Cerebellum (tissue), 4 donors: ENCODE measurements at places on chromosomes 3 and 15.
A peak's percentile ranks its signal among the peaks of the same experiment; 100 is the strongest.

DNA sequence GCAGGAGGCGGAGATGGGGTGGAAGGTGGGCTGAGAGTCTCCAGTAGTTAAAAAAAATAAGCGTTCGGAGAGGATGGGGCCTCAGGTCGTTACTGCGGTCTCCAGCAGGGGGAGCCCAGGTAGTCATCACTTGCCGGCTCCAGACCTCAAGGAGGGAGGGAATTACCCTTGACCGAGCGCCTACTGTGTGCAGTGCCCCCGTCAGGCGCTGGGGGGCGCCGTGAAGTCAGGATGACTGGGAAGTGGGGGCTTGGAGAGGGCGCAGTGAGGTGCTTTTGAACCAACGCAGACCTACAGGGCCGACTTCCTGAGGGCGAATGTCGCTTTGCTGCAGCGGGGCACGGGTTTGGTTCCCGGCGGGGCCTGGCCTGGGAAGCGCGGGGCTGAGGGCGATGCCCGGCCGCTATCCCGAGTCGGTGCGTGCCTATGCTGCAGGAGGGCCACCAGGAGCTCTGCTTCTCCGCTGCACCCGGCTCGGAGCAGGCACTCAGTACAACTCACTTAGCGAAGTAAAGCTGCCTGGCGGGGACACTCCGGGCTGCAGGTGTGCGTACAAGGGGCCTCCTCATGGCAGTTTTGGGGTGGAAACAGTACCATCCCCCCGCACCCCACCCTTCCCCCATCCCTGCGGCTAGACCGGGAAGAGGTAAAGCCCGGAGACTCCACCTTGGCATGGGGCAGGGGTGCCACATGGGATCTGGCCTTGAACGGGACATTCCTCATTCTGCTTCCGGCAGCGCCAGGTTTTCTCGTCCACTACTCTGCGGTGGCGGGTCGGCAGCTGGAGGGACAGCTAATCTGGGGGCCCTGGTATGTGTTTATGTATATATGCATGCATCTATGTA is 79.8 kb downstream of the RHCG start:
- DNase-seq = peak; percentile 75

GRCh38 chr3:14516738-14517345 is 23.3 kb downstream of the GRIP2 start:
- DNase-seq = no peak

GRCh38 chr3:148206446-148206845 is 491.3 kb upstream of the AGTR1 start:
- DNase-seq = no peak

DNA sequence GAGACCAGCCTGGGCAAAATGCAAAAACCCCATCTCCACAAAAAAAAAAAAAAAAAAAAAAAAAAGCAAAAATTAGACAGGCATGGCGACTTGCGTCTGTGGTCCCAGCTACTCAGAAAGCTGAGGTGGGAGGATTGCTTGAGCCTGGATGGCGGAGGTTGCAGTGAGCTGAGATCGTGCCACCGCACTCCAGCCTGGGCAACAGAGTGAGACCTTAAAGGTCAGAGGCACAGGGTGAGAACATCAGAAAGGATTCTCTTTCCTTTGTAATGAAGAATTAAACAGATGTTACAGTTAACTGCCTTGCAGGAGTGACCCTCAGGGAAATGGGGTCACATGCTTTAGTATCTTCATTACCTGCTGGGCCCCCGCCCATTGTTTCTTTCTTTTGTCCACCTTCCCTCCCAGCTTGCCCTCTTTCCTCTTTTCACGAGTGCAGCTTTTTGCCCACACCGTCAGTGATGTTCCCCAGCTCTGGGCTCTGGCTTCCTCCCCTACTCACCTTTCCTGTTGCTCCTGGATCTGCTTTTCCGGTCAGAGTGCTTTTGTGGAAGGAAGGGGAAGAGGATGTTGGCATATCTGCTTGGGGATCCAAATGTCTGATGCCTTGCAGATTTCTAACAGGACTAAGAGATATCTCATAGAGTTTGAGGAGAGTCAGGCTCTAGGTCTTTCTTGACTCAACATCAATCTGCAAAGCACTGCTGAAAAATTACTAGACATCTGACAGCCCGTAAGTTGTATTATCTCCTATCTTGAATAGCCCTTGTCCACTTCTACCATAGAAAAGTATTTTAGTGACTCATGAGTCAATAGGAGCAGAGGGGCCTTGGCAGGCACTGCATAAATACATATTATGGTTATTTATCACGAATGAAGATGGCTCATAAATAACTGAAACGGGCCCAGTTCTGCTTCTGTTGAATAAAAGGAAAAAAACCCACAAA is 35.6 kb upstream of the NDUFB4 start:
- DNase-seq = no peak

GRCh38 chr3:197023241-197023997 is 6.2 kb downstream of the MELTF start:
- DNase-seq = no peak

- peak; percentile 54 for DNase-seq
Observed at GRCh38 chr15:78195735-78196201, 38.6 kb downstream of the ACSBG1 start.

DNA sequence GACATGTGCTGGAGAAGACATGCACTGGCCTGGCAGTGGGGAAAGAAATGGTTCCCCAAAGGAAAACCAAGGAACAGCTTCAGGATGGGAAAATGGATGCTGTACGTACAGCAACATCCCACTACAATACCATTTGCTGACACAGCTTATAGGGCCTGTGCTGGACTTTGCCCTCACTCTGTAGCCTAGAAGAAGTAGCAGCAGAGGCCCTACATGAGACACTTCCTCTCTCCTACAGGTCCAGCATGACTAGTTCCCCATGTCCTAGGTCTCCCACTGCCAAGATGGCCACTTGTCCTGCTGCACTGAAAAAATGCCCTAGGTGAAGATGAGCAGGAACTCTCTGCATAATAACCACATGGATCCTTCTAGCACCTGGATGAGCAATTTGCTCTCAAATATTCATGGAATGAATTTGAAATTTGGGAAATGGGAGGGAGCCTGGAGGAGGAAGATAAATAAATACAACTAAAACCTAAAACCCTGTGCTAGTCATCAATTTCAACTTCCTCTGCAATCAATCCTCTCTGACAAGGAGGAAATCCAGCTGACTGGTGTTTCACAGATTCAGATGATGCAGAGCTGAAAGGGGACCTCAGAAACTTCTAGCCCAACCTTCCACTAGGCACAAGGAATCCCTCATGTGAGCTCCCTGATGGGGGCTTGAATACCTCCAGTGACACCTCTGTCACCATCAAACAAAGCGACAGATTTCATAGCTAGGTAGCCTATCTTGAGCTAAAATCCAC is 514.3 kb upstream of the PPP2R3A start:
- no peak for DNase-seq

GRCh38 chr15:73784291-73784690 is 31.1 kb upstream of the INSYN1 start:
- DNase-seq = no peak

DNA sequence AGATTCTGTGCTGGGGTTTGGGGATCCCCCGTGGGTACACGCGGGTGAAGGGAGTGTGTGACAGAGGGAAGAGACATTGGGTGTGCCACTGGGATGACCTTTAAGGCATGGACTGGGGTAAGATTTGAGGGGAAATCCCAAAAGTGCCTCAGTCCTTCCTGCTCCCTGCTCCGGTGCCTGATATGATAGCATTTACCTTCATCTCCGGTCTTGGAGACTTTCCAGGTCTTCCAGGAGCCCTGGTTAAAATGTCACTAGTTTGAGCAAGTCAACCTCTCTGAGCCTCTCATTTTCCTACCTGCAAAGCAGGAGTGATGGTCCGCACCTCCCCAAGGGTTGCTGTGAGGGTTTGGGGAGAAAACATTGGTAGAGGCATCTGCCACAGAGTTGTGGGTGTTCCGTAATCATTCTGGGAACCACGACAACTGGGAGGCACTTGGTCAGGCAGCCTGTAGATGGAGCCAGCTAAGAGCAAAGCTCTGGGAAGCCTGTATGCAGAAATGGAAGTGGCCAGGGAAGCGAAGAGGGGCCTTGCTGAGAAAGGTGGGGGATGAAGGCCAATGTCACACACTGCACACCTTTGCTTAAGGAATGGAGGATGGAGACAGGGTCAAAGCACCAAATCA is 33.9 kb upstream of the KIF23 start:
- no peak for DNase-seq

GRCh38 chr3:188905547-188905946 is 266.2 kb upstream of the TPRG1 start:
- no peak for DNase-seq

- no peak for DNase-seq
Observed at GRCh38 chr3:196493292-196493691, 10.3 kb downstream of the RNF168 start.

DNA sequence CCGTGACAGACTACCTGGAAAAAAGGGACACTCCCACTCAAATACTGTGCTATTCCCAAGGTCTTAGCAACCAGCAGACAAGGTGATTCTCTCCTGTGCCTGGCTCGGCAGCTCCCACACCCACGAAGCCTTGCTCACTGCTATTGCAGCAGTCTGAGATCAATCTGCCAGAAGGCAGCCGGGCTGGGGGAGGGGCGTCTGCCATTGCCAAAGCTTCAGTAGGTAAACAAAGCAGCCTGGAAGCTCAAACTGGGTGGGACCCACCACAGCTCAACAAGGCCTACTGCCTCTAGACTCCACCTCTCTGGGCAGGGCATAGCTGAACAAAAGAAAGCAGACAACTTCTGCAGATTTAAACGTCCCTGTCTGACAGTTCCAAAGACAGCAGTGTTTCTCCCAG is 128.4 kb upstream of the SETMAR start:
- no peak for DNase-seq

- DNase-seq = no peak
Observed at GRCh38 chr3:20990896-20991295, 760.1 kb downstream of the ZNF385D start.

DNA sequence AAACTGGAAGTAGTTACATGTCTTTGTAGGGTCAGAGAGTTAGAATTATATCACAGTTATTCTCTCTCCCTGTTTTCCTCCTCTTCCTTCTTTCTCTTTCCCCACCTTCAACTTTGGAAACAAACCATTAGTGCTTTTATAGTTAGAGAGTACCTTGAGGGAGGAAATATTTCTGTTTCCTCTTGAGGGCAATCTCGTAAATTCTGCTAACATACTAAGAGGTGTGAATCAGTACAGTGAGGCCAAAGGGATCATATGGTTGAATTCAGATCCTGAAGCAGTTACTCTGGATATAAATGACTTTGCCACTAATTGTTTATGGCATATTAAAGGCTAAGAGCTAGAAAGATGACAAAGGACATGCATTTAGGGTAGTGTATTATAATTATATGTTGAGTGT is 60.3 kb upstream of the CCNL1 start:
- DNase-seq = no peak

DNA sequence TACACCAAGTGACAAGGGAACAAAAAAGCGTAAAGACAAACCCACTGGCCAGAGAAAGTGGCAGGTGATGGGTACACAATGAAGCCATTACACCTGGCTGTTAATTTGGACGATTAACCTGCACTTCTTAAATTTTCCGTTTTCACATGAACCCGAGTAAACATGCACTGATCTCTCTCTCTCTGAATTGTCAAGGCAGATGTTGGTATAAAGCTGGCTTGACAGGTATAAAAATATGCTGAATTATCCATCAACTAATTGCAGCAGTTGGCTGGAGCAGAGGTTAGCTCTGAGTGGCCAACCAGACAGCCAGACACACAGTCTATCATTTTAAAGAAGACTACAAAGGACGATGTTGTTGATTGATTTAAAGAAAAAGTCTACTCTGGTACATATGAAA is 561.7 kb upstream of the ALCAM start:
- no peak for DNase-seq

DNA sequence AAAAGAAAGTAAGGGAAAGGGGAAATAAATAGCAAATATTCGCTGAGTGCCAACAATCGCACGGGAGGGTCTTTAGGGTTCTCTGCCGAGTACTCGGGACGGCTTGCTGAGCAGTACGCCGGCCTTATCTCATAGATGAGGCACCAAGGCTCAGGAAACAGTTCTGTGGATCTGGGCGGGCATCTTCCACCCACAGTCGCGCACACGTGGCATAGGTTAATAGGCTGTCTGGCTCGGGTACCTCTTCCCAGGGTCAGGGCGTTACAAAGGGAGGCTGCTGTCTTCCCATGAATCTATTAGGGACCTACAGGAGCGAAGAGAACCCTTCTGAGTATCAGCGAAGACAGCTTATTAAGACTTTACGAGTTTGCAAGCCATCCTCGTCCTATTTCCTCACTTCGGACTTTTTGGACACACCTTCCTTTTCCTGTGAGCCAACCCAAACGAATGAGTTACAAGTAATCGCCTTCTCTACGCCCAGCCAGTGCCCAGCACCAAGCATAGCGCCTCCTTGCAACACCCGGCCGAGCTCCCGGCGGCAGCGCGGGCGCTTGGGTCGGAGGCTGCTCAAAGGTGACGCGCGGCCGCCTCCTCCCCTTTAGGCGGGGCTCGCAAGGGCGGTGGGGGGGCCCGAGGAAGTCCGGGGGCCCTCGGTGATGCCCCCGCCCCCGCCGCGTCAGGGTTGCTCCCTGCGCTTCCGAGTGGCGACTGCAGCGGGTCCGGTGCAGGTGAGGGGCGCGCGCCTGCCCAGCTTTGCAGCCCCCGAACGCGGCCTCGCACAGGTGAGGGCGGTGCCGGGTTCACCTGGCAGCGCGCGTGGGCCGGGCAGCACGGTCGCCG is at the start of gene MCTP2:
Gene MCTP2, plus strand, starts transcription at position 679 of the 840 bp plus-strand sequence. CDS start 66,705 bp downstream, outside the sequence.
- no peak for DNase-seq

DNA sequence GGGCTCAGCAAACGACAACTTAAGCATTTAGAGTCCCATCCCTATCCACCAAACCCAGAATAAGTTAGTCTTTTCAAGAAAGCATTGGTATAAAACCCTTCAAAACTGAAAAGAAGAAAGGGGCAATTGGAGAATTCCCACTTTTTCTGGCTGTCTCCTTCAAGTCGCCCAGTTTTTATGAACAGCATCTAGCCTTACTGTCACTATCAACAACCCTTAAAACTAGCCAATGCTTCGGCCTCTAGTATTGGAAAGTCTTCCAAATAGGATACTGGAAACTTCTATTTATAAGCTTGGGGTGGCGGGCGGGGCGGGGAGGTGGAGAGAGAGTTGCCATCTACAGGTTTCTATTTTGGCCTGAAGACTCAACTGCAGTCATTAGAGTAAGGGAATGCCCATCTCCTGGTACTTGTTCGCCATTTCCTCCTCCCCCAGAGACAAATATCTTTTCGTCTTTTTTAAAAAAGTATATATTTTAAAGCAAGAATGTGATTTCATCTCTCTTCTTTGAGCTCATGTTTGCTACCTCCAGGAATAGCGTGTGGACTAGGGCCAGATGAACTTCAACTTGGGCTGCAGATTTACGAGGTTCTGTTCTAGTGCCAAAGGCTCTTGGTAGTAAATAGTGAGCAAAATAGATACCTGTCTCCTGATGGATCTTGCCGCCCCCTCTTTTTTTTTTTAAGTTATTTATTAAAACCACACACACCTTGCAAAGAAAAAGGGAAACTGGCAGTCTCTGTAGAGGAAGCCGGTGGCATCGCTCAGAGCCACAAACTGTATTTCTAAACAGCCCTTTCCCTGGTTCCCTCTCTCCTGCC is 2.7 kb downstream of the BCL6 start:
- peak; percentile 52 for DNase-seq

DNA sequence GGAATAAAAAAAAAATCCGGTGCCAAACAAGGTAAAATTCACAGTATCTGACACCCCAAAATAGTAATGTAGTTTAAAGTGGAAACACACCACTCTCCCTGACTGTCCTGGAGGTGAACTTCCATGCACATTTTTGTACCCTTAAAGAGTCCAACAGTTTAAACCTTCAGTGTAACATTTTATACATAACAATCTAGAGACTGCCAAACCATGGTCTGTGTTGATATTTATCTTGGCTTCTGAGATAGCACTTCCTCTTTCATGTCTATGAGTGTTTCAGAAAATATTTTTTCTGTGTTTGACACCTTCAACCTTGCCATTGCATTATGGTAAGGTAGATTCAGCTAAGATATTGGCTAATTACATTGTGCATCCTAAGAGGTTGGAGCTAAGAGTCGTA is 13.9 kb downstream of the TMEM45A start:
- no peak for DNase-seq
